ENCODE measurements at places on chromosomes 16 and 17. TPM values are rescaled to one million over a fixed set of nuclear protein-coding genes. Genes with fewer than 3 reads are reported as not detected.

EVPLL gene
- total RNA-seq, result 4.3 TPM

GRCh38 chr17:75489511-75489955, 25.8 kb downstream of the CASKIN2 start:
- no peak overlapping the region for H3K4me3 ChIP-seq
- no peak for DNase-seq
- H3K4me1 ChIP-seq, result peaks cover 22% of the 10 kb centered on the region

- no peaks in the 10 kb centered on the region for H3K36me3 ChIP-seq
- no peak overlapping the region for H3K4me3 ChIP-seq
- DNase-seq, result no peak
- H3K27me3 ChIP-seq, result no peaks in the 10 kb centered on the region
- no peaks in the 10 kb centered on the region for H3K4me1 ChIP-seq
- peak overlapping the region; percentile 25 for H3K27ac ChIP-seq
Observed at GRCh38 chr17:41520821-41521521, 2.3 kb upstream of the KRT15 start.

GRCh38 chr17:29664743-29665480, 42.2 kb upstream of the CORO6 start:
- no peaks in the 10 kb centered on the region for H3K4me1 ChIP-seq
- H3K36me3 ChIP-seq, result peaks cover 48% of the 10 kb centered on the region
- no peaks in the 10 kb centered on the region for H3K27me3 ChIP-seq
- no peak overlapping the region for H3K4me3 ChIP-seq

GCGR gene
- total RNA-seq, result 0.05 TPM

- DNase-seq, result no peak
- peaks cover 59% of the 10 kb centered on the region for H3K36me3 ChIP-seq
- H3K4me3 ChIP-seq, result no peak overlapping the region
- H3K27me3 ChIP-seq, result no peaks in the 10 kb centered on the region
Observed at GRCh38 chr17:50144845-50145531, 5.5 kb downstream of the PPP1R9B start.

KRT34 gene
- 0.52 TPM for total RNA-seq

PRR35 gene
- under 0.01 TPM for total RNA-seq

- H3K36me3 ChIP-seq, result no peaks in the 10 kb centered on the region
- no peak overlapping the region for H3K27ac ChIP-seq
- no peak for DNase-seq
Observed at GRCh38 chr16:78390508-78391324, 291.3 kb downstream of the WWOX start.

MLLT6 gene
- total RNA-seq, result 37.3 TPM

KRT222 gene
- 0.19 TPM for total RNA-seq

C1QTNF8 gene
- not detected for total RNA-seq

DNA sequence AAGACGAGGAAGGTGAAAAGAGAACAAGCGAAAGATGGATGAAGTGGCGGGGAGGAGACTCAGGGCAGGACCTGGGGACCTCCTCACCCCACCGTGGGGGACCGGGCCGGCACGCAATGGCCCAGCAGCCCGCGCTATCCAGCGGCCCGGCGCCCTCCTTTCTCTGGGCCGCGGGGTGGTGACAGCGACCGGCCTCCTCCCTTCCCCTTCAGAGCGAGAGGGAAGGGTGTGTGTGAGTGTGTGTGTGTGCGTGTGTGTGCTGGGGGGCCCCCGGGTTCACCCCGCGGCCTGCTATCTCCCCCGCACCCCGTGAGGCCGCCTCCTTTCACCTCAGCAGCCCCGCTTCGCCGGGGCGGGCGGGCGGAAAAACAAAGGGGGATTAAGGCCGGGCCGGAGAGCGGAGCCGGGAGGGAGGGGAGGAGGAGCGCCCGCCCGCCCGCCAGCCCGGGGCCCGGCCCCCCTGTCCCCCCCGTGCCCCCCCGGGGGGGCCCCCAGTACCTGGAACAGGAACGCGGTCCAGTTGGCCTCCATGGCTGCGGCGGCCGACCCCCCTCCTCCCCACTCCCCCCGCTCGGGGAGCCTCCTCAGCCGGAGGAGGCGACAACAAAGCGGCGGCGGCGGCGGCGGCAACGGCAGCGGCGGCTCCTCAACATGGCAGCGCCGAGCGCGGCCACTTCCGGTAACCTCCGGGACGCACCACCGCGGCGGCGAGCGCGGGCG, at the start of gene VEZF1:
TSS of gene VEZF1 (minus strand) at position 674 of the 720 bp plus-strand sequence. CDS start at position 531, 143 bp downstream.
- DNase-seq, result peak; percentile 67
- H3K27ac ChIP-seq, result peak within 1 kb of the TSS; percentile 91
- H3K4me3 ChIP-seq, result peak within 1 kb of the TSS; percentile 78
- H3K36me3 ChIP-seq, result peaks cover 10% of the 10 kb centered on the region
- H3K27me3 ChIP-seq, result no peaks in the 10 kb centered on the region
- H3K4me1 ChIP-seq, result peaks cover 17% of the 10 kb centered on the region

DNA sequence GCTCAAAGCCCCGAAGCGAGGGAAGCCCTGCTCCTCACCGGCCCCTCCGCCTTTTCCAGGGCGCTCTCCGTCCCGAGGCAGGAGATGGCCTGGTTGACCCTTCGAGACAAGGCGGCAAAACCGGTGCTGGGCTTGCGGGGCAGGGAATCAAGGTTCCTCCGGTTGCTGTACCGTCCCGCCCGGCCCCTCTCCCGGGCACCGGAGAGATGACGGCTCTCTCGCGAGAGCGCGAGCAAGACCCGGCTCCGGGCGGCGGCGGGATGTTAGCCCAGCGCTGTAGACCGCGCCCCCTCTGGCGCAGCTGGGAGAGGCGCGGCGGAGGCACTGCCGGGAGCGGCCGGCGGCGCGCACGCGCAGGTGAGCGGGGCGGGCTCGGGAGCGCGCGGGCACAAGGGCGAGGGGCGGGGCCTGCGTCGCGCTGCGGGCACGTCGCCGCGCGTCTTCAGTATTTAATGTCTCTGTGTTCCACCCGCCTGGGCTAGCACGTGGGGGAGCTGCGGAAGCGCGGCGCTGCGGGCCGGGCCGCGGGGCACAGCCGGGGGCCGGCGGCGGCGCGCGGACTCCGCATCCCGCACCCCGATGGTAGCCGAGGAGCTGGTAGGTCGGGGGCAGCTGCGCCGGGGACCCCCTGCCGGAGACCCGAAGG, at the start of gene AKAP1:
TSS of gene AKAP1 (plus strand) at position 445 of the 646 bp plus-strand sequence. CDS start 20,219 bp downstream, outside the sequence.
- DNase-seq, result peak; percentile 94
- H3K36me3 ChIP-seq, result no peaks in the 10 kb centered on the region
- peak within 1 kb of the TSS; percentile 84 for H3K4me3 ChIP-seq
- peaks cover 9% of the 10 kb centered on the region for H3K4me1 ChIP-seq
- peak within 1 kb of the TSS; percentile 91 for H3K27ac ChIP-seq

- no peaks in the 10 kb centered on the region for H3K4me1 ChIP-seq
- no peak overlapping the region for H3K4me3 ChIP-seq
- no peak for DNase-seq
- H3K36me3 ChIP-seq, result no peaks in the 10 kb centered on the region
- H3K27me3 ChIP-seq, result no peaks in the 10 kb centered on the region
Observed at GRCh38 chr17:45334701-45335677, 18.2 kb upstream of the MAP3K14 start.

GRCh38 chr16:47949276-47949675, 206.5 kb downstream of the ABCC12 start:
- no peaks in the 10 kb centered on the region for H3K27me3 ChIP-seq
- no peak overlapping the region for H3K4me3 ChIP-seq
- H3K4me1 ChIP-seq, result no peaks in the 10 kb centered on the region
- H3K27ac ChIP-seq, result no peak overlapping the region

DNA sequence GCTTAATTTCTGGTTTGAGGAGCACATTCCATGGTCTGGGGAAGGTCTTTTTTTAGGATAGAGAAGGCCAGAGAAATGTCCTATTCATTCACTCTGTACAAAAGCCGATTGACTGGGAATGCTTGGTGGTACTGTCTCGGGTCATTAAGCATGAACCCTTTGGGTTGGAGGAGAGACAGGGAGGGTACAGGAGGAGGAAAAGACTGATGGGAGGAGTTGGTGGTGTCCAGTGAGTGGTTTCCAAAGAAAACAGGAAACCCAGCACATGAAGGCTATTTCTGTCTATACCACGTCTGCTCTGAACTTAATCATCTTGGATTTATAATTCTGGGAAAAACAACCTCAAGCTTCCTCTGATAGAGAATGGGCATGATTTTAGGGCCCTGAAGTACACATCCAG, 111.9 kb downstream of the XYLT1 start:
- no peaks in the 10 kb centered on the region for H3K27me3 ChIP-seq
- peaks cover 29% of the 10 kb centered on the region for H3K4me1 ChIP-seq
- no peak overlapping the region for H3K4me3 ChIP-seq
- H3K27ac ChIP-seq, result no peak overlapping the region

RNU2-1 gene
- not detected for total RNA-seq

DNA sequence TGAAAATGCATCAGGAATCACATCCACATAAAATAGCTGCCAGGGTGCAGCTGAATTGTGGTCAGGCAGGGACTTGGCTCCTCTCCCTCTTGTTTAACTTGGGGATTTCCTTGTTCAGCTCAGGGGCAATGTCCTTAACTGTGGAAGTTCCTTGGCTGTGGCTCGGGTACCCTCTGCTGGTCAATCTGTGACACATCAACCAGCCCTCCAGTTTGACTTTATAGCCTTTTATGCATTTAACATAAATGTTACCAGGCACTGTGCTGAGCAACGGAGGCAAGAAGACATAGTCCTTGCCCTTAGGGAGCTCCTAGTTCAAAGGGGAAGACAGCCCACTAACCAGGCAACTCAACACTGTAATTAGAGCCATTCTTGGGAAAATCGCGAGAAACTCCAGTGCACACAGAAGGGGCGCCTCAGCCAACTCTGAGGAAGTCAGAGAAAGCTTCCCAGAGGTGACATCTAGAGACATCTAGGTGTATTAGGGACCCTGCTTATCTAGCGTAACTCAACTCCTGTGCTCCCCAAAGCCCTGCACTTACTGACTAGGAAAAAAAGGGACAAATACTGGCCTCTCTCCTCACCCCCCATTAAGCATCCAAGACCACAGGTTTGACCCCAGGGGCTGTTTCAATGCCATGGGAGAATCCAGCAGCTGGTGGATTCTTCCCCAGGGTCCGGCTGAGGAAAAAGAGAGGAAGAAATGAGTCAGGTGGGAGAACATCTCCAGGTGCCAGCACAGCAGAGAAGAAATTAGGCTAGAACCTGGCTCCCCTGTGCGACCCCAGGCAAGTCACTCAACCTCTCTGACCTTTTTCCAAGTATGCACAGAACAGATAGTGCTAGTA, 17.3 kb upstream of the EEF2K start:
- H3K27ac ChIP-seq, result peak overlapping the region; percentile 97
- H3K4me1 ChIP-seq, result peaks cover 18% of the 10 kb centered on the region
- H3K27me3 ChIP-seq, result no peaks in the 10 kb centered on the region
- H3K36me3 ChIP-seq, result no peaks in the 10 kb centered on the region

DNA sequence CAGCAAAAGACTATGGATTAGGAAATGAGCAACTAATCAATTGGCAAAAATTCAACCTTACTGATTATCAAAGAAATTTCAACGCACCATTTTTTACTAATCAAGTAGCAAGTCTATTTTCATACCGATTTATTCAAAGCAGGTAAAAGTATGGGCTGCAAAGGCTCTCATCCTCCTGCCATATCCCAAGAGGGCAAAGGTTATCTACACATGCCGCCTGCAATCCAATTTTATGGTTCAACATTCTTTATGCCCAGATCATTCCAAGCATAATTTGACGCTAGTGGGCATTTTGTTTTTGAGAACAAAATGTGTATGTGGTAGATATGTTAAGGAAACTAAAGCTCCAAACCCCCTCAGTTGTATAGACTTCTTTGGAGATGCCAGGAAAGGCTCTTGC, 270.6 kb downstream of the MAF start:
- H3K27ac ChIP-seq, result no peak overlapping the region
- no peaks in the 10 kb centered on the region for H3K36me3 ChIP-seq
- H3K4me3 ChIP-seq, result no peak overlapping the region

DNA sequence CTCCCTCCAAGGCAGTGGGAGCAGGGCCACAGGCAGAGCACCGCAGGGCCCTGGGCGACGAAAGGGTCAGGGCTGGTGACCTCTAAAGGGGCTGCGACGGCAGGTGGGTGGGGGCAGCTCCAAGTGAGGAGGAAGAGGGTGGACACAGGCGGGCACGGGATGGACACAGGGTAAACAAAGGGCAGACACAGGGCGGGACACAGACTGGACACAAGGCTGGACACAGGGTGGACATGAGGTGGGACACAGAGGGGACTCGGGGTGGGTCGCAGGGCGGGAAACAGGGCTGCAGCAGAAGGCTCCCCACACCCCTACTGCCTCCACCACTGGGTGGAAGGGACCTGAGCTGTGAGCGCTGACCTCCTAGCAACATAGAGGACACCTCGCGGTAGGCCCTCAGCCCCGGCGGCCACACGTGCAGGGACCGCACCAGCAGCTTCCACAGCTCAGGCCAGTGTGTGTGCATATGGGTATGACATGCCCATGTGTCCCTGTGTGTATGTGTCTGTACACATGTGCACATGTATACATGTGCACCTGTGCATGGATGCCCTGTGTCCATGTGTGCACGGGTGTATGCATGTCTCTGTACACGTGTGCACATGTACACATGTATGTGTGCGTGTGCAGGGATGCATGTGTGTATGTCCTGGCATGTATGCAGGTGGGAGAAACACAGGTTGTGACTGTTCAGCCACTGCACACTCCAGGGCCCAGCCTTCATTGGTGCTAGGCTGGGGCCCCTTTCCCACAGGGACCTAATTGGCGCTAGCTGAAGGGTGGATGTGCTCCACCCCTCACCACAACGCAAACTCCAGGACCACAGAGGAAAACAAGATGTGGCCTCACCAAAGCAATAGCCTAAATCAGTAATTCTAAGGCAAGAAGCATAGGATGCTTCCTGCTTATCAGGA, 7.6 kb downstream of the LMF1 start:
- DNase-seq, result no peak
- no peaks in the 10 kb centered on the region for H3K4me1 ChIP-seq
- no peaks in the 10 kb centered on the region for H3K27me3 ChIP-seq
- no peak overlapping the region for H3K27ac ChIP-seq
- H3K36me3 ChIP-seq, result peaks cover 3% of the 10 kb centered on the region

DNA sequence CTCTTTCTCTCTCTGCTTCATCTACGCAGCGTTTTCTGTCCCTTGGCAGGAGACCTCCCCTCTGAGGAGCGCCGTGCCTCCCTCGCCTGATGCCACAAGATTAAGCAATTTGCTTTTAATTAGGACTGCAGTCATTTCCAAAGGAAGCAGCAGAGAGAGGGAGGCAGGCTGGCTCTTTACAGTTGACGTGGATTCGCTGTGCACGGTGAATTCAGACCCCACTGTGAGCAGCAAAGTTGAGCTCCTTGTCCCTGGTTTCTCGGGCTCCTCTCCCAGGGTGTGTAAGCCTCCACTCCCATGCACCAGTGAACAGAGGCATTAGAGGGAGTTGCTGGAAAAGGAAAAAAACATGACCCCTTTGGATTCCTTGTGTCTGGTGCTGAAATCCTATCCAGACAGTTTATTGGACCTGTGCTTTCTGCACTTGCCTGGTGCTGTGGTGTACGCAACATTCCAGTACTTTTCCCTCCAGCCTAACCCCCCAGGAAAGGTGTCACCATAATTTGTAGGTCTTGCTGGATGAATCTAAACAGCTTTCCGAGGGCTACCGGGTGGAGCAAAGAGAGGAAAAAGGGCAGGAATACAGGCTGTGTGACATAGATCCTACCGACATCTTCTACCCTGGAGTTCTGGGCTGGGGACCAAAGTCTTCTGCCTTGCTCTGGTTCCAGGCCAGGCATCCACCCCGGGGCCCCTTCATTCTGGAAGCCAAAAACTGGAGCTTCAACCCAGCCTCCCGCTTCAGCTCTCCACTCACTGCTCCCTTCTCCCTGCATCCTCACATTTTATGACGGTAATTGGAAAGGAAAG, 171.0 kb downstream of the MAF start:
- no peaks in the 10 kb centered on the region for H3K27me3 ChIP-seq
- H3K36me3 ChIP-seq, result no peaks in the 10 kb centered on the region
- no peak overlapping the region for H3K27ac ChIP-seq
- DNase-seq, result no peak

CFAP97D1 gene
- not detected for total RNA-seq

- no peak for DNase-seq
- no peak overlapping the region for H3K27ac ChIP-seq
- H3K4me3 ChIP-seq, result no peak overlapping the region
- no peaks in the 10 kb centered on the region for H3K36me3 ChIP-seq
- H3K4me1 ChIP-seq, result no peaks in the 10 kb centered on the region
Observed at GRCh38 chr17:56096026-56096810, 57.1 kb upstream of the ANKFN1 start.
